ENCODE measurements at places on chromosomes 1 and 21.

- no peak for DNase-seq
Measured at GRCh38 chr1:185843986-185844385, 109.8 kb downstream of the HMCN1 start.

GRCh38 chr1:109252167-109252892, 3.0 kb downstream of the CELSR2 start:
- DNase-seq: no peak

DNA sequence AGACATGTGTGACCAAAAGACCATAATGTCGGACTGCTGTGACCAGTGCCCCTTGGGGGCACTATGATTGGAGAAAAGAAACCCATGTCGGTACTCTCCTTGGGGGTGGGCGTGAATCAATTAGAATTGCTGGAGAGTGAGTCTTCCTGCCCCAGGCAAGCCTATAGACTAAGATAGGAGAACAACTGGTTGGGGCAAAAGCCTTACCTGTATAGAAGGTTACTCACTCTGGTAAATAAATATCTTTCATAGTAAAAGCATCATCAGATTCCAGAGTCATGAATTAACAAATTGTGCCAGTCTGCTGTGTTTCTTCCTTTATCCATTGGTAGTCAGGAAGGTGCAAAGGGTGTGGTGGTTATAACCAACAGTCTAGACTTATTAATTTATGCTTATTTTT, 2.9 kb upstream of the PTGFRN start:
- DNase-seq: no peak

DNA sequence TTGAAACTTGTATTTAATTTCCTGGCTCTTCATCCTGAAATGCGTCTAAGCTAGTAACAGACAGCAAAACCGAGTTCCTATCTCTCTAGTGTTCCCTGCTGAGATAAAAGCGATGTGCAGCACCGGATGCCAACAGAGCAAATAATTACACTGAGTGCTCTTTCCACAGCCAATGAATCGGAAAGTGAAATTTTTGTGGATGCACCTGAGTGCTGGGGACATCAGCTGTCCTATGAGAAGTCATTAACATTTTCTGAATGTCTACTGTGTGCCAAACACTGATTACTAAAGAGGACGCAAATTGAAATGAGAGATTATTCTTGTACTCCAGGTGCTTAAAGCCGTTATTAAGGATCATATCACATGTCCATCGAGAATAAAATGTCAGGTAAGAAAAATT, 278.0 kb downstream of the RGS7 start:
- no peak for DNase-seq

GRCh38 chr1:39048745-39049370, 22.7 kb downstream of the NDUFS5 start:
- DNase-seq: peak; percentile 5

DNA sequence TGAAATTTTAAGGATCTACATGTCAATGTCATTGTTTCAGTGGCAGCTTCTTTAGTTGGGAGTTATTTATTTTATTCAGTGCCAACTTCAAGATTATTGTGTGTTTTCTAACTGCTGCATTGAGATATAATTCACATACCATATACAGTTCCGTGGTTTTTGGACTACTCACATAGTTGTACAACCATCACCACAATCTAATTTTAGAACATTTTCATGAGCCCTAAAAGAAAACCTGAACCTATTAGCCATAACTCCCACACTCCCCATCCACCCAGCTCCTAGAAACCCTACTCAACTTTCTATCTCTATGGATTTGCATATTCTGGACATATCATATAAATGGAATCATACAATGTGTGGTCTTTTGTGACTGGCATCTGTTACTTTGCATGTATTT, 220.0 kb downstream of the LRRC40 start:
- no peak for DNase-seq

DNA sequence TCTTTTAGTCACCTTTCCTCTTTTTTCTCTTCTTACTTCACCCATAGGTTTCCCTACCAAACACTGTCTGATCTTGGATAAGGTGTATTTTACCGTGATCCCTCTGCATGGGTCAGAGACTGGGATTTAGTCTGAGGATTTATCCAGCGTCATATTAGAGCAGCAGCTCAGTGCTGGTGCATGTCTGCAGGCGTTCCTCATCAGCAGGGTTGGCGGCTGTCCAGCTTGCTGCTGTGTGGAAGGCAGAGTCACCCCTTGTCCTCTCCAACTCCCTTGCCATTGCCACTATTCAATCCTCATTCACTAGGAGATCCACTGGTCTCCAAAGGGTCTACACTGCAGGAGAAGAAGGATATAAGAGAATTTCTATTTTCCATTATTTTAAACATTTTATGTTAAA, 7.3 kb upstream of the FAM78B start:
- DNase-seq: no peak

DNA sequence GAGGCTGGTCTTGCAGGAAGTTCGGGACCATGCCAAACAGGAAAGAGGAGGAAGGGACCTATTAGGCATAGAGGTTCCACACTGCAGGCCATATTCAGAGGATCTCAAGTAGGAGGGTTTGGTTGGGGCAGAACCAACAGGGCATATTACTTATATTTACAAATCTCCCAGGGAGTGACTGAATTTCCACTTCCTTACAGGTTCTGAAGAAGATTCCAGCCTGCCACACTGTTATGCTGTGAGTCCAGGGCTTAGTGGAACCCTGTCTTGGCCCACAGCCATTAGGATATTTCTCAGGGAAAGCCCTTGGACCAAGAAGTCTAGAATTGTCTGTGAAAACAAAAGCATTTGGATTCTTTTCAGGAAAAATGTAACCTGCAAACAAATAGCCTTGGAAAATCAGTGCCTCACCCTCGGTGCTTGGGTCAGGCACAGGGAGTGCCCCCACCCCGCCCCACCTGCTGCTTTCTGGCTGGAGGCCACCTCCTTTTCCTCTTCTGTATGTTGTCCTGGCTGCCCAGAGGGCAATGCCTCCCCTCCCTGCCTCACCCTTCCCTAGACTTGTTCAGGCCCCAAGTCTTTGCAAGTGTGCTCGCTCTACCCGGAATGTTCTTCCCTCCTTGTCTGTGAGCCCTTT, 41.0 kb upstream of the JUN start:
- DNase-seq: no peak

DNA sequence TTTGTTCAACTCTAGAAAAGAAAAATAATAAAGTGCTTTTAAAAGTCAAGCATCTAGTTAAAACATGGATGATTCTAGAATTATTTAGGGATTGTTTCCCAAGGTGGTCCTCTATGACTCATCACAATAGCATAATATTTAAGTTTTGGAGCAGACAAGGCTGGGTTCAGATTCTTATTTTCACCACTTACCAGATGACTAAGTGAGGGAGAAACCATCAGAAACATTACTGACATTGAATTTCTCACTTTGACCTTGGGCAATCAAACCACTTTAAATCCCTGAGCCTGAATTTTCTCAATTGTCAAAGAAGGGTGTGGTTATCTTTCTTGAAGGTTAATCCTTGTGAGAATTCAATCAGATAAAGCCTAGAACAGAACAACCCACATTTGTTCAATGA, 102.5 kb upstream of the PTGFR start:
- no peak for DNase-seq

GRCh38 chr21:36835383-36835795, 131.1 kb downstream of the HLCS start:
- DNase-seq: no peak

- no peak for DNase-seq
Measured at GRCh38 chr1:113990961-113991360, 11.7 kb downstream of the OLFML3 start.

GRCh38 chr1:37472281-37472680, 2.1 kb upstream of the ZC3H12A start:
- no peak for DNase-seq

- DNase-seq: no peak
Measured at GRCh38 chr1:147626291-147626690, 44.0 kb downstream of the ACP6 start.

DNA sequence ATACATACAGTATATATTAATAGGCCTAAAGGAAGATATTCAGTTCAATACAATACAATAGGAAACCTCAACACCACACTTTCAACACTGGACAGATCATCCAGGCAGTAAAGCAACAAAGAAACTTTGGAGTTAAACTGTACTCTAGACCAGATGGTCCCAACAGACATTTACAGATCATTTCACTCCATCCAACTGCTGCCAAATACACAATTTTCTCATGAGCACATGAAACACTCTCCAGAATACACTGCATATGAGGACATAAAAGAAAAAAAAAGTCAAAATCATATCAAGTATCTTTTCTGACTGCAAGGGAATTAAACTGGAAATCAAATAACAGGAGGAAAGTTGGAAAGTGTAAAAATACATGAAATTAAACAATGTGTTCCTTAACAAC, 607.5 kb upstream of the BRINP3 start:
- no peak for DNase-seq

DNA sequence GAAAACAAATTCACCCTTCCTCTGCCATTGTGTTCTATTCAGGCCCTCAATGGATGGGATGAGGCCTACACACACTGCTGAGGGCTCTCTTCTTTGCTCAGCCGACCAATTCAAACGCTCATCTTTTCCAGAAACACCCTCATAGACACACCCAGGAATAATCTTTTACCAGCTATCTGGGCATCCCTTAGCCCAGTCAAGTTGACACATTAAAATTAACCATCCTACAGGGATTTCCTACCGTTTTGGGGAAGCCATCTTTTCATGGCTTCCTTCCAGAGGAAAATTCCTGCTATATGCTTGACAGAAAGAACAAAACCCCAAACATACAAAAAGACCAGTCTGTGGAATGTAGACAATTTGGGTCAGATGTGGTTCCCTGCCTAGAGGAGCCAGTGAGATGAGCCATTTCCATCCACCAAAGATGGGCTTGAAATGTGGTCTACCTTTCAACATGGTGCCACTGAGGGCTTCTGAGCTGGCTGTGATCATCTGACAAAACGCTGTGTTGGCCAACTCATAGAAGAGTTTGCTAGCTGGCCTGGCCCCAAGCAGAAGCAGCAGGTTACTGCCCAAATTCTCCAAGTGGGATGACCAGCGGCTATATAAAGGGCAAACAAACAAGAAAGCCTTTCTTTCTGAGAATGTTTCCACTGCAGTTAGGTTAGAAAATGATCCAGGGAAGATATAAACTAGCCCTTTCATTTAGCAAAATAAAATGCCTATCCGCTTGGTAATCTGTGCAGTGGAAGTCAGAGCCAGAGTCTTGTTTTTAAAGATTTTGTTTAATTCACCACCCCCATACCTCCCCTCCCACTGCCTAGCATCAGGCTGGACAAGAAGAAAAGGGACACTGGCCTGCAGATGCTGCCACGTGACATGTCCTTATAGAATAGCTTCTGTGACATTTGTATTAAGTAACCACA, 69.1 kb upstream of the MRPS6 start:
- DNase-seq: no peak

DNA sequence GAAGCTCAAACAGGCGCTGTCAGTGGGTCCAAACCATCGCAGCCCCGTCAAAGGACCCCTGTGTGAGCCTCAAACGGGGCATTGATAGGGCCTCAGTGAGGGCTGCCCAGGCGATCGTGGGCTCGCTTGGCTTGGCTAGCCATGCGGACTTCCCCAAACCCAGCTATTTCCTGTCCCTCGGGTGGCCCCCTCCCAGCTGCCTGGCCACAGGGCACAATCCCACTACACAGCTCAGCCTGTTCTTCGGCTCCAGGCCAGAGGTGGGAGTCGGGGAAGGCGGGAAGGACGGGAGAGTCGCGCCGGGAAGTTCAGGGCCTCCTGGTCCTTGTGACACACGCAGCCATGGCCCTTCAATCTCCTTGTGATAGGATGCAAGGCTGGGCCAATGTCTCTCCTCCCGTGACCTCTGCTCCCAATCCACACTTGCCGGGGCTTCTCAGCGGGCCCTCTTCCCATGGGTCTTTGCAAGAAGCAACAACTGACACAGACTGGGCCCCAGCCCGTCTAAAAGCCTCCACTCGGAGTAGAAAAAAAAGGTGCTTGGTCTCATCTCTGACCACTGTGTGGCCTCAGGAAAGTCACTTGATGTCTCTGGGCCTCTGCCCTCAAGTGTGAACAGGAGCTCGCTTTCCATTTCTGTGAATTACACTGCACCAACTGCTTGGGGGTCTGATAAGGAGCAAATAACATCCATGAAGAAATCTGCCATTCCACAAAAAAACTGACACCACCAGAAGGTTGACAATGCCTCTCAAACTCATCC, 7.1 kb upstream of the MATN1 start:
- no peak for DNase-seq

GRCh38 chr1:52917156-52917555, 4.4 kb downstream of the ECHDC2 start:
- DNase-seq: no peak

- DNase-seq: no peak
Measured at GRCh38 chr1:162003830-162004215, 19.8 kb downstream of the OLFML2B start.

DNA sequence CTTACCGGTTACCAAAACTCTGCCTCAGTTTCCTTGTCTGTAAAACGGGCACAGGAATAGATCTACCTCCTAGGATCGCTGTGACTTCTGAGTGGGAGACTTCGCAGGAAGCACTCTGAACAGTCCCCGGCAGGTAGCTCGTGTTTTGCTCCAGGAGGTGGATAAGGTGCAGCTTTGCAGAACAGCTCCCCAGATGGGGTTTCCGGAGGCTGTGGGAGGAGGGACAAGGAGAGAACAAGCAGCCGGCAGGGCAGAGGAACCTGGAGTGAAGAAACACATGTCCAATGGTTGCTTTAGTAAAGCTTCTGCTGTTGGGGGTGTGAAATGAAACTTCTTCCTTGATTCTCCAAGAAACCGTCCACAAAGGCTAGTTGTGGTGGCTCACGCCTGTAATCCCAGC, 95.5 kb upstream of the TARDBP start:
- no peak for DNase-seq

DNA sequence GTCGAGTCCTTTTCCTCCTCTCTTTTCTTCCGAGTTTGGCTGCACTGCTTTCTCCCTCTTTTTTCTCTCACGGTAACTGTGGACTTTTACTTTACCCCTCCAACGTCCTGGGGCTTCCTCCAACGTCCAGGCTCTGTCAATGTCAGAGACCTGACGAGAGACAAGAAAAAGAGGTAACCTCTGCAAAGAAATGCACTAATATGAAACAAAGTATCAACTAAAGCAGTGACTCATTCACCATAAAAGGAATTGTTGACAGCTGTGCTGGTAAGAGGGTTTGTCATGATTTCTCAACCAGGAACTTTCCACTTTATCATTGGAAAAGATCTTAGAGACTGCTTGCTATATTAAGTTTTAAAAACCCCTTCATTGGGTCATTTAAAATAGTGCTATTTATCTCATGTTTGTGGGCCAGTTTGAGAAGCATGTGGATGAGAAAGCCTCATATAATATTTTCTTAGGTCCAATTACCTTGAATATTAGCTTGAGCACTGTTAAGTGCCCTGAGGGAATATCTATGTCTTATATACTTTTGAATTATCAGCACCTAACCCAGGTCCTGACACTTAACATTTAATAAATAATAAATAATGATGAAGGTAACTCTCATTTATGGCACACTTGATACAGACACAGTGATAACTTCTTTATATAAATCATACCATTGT, at the start of gene GBP2:
Gene GBP2 (minus strand): TSS at position 202 of the 668 bp plus-strand sequence. CDS start 4,148 bp downstream, outside the sequence.
- peak; percentile 35 for DNase-seq

- peak; percentile 5 for DNase-seq
Measured at GRCh38 chr1:35390600-35391494, 122.3 kb downstream of the ZMYM4 start.

DNA sequence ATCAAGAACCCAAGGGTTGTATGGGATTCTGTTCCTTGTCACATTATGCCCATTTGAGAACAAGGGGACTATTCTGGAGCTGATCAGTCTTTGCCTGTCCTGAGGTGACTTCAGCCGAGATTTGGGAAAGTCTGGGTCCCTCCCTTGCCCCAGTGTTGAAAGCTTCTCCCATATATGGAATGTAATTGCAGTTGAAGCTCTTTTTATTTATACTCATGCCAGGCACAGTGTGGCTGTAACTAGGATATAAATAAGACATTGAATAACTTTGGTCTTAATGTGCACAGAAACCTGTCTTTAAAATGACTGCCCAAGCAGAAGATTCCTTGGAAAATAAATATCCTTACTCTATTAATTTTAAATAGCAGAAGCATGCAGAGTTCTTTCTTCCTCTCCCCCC, 15.2 kb downstream of the AKNAD1 start:
- no peak for DNase-seq

All from erythroblast (primary cell).